ENCODE measurements at places on chromosomes 1 and 21.

GRCh38 chr1:42686418-42686817, 4.2 kb downstream of the YBX1 start:
- no peak for DNase-seq

DNA sequence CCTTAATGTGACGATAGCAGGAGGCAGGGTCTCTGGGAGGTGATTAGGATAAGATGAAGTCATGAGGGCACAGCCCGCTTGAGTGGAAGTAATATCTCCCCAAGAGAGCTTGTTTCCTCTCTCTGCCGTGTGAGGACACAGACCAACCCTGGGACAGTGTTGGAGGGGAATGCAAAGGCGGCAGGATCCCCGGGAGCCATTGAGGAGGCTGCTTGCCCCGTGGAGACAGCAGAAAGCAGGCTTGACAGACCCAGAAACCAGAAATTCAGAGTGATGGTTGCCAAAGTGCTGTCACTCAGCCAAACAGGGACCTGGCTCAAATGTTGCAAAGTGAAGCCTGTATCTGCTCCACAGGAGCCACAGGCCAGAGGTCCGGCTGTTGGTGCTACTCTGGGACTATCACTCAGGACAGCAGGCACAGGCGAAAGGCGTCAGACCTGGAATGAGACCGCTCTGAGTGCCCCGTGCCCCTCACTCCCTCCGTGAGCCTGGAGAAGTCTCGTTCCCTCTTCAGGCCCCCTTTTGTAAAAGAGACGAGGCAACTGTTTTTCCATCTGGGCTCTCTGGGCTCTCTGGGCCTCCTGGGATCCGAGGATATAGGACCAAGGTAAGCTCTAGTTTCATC, 96.6 kb upstream of the VANGL1 start:
- no peak for DNase-seq

- DNase-seq, result no peak
Measured at GRCh38 chr1:223708651-223709268, 3.6 kb upstream of the CAPN2 start.

GRCh38 chr1:236746785-236747184, 48.3 kb upstream of the MTR start:
- DNase-seq, result no peak

DNA sequence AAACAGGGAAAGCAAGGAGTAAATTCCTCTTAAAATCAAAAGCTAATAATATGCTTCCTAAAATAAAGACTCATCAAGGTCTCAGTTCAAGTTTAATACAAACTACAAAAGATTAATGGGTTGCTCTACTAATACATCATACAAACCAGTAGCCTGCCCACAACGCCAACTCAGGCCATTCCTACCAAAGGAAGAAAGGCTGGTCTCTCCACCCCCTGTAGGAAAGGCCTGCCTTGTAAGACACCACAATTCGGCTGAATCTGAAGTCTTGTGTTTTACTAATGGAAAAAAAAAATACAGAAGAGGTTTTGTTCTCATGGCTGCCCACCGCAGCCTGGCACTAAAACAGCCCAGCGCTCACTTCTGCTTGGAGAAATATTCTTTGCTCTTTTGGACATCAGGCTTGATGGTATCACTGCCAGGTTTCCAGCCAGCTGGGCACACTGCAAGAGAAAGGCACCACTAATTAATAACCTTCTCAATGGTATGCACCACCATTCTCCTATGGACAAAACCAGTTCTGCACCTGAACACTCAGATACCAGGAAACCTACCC, 10.6 kb downstream of the PRDX1 start:
- DNase-seq, result no peak
